ENCODE measurements at places on chromosomes 11 and 22.

DNA sequence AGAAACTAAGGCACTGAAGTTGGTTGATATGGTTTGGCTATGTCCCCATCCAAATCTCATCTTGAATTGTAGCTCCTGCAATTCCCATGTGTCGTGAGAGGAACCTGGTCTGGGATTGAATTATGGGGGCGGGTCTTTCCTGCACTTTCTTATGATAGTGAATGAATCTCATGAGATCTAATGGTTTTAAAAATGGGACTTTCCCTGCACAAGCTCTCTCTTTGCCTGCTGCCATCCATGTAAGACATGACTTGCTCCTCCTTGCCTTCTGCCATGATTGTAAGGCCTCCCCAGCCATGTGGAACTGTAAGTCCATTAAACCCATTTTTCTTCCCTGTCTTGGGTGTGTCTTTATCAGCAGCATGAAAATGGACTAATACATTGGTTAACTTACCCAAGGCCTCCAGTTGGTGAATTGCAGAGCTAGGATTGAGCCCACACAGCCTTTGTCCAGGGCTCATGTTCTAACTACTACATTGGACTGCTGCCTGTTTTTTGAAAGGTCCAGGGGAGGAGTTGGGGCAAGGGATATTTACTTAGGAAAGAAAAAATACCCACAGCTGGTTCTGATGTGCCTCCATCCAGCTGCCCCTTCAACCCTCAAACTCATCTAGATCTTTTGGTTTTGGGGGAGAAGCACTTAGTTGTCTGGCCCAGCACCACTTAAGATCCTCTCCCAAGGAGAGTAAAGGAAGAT lies 107.8 kb upstream of the NAV2 start:
- DNase-seq, result no peak

DNA sequence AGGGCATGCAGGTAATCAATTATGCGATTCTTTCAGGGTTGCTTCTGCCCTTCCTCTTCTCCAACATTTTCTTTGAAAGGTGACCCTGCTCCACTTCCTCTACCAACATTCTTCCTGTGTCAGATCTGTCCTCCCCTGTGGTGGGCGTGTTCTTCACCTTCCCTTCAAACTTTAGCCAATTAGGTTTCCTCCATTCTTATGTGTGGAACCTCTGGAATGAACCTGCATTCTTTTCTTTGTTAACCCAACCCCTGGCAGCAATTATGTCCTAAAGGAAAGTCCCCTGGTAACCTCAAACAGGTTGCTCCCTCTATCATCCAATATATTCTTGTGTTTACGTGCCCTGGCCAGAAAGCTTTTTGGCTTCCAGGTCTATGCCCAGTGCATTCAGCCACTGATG lies 22.4 kb downstream of the KIRREL3 start:
- DNase-seq, result no peak

- no peak for DNase-seq
These were observed 17.5 kb upstream of the ACCSL start for GRCh38 chr11:44029977-44030911.

DNA sequence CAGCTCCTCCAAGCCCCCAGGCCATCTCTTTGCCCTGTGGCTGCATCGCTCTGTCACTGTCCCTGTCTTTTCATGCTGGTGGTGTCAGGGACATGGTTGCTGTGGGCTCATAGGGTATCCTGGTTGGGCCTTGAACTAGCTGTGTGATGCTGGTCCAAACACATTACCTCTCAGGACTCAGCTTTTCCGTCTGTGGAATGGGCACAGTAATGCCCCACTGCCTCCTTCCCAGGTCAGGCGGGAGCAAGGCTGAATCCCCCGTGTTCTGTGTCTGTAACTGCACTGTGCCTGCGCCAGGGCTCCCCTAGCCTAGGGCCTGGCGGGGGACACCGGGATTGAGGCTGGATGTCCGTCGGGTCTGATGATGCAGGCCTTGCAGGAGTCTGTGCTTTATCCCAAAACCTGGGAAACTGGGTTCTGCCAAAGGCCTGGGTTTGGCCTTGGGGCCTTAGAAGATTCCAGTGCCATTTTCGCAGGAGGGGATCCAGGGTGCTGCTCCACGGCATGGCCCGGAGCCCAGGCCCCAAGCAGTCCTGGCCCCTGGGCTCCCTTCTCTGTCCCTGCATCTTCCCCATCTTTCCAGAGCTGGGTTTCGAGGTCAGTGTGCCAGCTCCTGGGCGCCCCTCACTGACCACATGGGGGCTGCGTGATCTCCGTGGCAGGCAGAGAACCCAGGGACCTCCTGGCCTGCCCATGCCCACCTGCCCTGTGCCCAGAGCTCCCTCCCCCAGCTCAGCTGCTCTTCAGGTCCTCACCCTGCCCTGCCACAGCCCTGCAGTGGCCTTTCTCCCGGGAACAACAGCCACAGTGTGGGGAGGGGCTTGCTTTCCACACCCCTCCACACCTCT lies 32.7 kb upstream of the CELSR1 start:
- DNase-seq, result no peak

GRCh38 chr22:45504373-45505341 lies 2.0 kb downstream of the FBLN1 start:
- no peak for DNase-seq

- DNase-seq, result no peak
These were observed 1526.3 kb downstream of the BRD1 start for GRCh38 chr22:48301421-48301820.

DNA sequence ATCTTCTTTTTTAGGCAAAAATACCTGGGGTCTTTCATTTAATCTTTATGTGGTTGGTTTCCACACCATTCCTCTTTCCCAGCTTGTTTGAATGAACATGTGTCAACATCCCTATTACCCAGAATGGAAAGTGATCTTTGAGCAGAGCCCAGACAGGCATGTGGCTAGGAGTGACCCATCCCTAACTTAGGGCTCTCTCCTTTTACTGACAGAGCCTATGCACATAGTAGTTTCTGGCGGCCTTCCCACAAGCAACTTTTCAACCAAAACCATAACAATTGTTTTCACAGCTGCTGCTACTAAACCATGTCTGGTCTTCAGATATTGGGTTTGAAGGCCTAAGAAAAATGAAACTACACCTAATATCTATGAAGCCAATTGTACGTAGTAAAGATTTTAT lies 107.5 kb downstream of the TENM4 start:
- DNase-seq, result no peak

DNA sequence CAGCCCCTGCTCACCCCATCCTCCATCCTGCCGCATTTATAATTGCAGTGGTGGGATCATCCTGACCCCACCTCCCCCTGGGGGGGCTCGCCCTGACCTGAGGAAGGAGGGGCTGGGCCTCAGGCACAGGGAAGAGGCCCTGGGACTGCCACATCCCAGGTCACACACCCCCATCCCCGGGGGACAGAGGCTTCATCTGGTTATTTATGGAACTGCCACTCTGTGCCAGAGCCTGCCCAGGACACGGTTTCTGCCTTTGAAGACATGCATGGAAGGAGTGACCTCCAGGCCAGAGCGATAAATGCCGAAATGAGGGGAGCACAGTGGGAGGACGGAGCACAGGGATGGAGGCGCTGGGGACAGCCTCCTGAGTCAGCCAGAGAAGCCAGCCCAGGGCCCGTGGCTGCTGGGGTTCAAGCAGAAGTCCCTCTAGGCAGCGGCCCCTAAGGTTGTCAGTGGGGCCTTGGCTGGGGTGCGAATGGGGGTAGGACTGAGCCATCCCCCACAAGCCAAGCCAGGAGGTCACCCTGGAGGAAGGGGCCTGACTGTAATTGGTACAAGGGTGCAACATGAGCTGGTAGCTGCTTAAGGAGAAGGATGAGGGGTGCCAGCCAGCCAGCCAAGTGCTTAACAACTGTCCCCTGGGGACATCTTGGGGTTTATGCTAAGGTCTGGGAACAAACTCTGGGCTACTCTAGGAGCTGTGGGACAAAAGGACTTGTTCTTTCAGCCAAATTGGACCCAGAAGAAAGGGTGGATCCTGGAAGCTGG lies 51.4 kb upstream of the SHISAL1 start:
- no peak for DNase-seq

DNA sequence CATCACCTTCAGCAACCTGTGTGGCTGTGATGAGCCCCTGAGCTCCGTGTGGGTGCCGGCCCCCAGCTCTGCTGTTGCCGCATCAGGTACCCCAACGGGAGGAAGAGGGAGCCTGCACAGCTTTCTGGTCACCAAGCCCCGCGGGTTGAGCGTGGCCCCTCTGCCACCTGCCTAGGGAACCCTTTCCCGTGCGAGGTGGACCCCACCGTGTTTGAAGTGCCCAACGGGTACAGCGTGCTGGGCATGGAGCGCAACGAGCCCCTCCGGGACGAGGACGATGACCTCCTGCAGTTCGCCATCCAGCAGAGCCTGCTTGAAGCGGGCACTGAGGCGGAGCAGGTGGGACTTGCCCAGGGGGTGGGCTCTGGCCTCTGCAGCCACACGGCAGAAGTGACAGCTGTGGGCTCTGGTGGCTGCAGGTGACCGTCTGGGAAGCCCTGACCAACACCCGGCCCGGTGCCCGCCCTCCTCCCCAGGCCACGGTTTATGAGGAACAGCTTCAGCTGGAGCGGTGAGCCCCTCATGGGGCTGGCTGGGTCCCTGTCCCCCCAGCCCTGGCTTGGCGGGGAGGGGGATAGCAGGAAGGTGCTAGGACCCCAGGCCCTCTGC lies 1.9 kb upstream of the SSH3 start:
- DNase-seq, result no peak

DNA sequence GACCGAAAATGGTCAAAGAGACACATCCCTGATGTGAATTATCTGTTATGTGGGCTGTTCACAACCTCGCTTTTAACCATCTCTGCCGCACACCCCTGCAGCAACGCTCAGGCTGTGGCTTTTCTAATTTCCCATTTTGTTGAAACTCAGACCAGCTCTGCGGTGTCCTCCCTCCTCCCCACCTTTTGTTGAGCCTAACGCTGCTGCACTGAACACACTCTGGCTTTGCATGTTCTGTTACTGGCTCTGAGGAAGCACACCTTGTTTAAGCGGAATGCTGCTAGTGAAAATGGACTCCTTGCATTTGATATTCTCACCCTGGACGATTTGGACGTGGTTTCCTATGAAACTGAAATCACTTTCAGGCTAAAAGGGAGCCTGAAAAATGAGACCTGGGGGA lies 198.5 kb upstream of the MTNR1B start:
- no peak for DNase-seq

GRCh38 chr22:37804881-37805809 lies 2.6 kb upstream of the GCAT start:
- no peak for DNase-seq

DNA sequence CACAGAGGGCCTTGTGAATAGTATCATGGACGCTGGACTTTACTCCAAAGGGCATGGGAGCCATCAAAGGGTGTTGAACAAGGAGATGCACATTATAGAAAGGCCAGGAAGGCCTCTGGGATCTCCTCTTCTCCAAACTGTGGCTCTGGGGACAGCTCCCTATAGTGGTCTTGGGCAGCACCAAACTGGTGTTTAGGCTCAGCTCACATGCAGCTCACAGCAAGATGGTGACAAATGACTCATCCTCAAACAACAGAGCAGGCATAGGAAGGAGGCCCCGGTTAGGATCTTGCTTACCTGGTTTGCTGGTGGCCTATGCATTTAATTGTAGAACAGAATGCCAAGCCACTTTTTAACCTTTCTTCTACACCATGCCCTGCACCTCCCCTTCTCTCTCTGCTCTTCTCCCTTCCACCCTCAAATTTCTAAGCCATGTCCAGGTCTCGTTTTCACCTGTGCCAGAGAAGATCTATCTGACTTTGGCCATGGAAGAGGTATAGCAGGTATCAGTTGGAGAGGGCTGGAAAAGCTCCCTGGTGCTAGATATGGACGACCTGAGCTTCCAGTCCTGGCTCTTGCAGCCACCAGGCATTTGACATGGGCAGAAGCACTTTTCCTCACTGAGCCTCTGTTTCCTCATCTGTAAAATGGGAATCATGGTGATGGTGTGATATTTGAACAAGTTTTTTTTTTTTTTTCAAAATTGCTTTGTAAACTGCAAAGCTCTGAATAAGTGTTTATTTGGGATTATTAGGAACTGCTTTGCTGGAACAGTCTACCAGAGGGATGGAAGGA lies 14.4 kb upstream of the EHF start:
- DNase-seq, result no peak

DNA sequence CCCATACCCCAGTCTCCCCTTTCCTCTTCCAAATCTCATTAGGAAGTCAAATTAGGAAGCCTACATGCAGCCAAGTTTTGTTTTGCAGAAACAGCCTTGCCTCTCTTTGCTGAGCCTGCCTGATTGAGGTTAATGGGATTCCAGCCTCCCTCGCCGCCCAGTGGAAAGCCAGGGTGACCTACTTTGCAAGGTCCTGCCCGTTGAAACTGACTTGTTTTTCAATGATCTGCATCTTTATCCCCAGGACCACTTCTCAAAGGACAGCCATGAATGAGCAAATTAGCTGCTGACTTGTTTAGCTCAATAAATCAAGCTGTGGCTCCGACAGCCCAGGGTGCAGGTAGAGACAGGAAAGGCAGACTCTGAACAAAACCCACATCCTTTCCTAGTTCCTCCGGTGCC lies 110.4 kb downstream of the RRAS2 start:
- DNase-seq, result no peak

GRCh38 chr11:126426820-126427749 lies 71.6 kb downstream of the ST3GAL4 start:
- no peak for DNase-seq

DNA sequence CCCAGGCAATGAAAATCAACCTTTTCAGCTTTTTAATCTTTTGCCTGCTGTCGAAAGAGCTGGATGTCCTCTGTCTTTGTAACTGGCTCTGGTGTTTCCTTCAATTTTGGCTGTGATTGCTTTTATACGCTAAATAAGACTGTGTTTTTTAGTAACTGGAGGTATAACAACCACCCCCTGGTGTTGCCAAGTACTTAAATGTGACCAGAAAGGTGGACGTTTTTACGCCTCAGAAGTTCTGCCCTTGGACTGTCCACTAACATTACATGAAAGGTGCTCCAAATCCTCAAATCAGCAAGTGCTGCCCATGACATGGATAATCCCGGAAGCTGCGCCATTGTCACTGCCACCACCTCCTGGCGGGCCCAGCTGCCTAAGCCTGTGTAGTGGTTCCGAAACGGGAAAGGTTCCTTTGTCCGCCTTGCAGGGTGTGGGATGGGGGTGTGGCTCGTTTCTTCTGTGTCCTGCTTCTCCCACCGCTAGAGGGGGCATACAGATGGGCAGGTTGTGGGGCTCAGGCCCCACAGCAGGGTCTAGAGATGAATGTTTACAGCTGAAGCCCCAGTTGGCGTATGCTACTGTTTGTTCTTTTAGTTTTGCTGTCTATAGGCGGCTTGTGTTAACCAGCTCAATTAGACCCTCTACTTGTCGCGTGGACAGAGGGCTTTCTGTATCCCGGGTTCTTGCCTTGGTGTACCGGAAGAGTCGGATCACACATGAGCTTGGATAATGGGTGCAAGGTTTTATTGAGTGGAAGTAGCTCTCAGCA lies 82.2 kb upstream of the SEPTIN5 start:
- DNase-seq, result no peak

- DNase-seq, result no peak
These were observed 24.1 kb downstream of the ZNRF3 start for GRCh38 chr22:28907311-28908008.

DNA sequence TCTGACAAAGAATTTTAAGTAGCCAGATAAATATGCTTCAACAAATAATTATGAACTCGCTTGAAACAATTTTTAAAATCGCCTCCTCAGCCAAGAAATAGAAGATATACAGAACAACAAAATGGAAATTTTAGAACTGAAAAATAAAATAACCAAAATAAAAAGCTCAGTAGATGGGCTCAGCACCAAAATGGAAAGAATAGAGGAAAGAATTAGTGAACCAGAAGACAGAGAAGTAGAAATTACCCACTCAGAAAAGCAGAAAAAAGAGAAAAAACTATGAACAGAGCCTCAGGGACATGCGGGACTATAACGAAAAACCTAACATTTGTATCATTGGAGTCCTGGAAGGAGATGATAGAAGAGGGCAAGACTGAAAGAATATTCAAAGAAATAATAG lies 7.4 kb downstream of the COMMD9 start:
- no peak for DNase-seq

- no peak for DNase-seq
These were observed 1365.4 kb upstream of the RAG2 start for GRCh38 chr11:37963440-37963839.
